Left forelimb (tissue), 1 donor: ENCODE measurements at places on chromosomes 2 and 18.

- no peak for DNase-seq
These were observed 42.3 kb downstream of the RPL37A start for GRCh38 chr2:216540920-216541319.

DNA sequence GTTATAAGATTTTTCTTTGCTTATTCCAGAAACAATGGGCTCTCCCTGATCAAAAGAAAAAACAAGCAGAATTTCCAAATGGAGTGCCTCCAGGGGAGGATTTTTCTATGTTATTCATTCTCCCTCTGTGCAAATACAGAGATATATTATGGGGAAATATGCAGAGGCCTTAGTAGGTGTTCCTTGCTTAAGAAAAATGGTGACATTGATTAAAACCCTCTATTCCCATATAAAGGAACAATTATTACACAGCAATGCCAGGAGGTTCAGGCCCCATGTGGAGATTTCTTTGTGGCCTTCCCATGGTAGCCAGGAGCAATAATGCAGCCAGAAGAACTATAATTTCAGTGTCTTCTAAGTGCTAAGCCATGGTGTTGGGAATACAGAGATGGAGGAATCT lies 255.9 kb upstream of the CXCR4 start:
- no peak for DNase-seq

DNA sequence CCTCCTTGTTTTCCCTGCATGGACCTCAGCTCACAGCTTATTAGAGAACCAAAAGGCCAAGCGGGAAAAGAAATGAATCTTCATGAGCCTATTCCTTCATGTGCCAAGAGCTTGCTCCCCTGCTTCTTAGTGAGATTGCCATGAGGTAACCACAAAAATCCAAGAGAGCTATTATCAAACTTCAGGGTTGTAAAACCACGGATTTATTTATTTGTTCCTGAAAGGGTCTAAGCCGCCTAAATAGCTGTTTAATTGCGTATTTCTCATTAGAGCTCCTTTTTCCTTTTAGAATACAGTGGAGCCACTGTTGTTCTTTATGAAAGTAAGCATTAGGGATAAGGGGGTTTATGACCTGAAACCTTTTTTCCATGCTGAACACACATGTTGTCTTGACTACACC lies 58.0 kb downstream of the SRD5A2 start:
- no peak for DNase-seq

DNA sequence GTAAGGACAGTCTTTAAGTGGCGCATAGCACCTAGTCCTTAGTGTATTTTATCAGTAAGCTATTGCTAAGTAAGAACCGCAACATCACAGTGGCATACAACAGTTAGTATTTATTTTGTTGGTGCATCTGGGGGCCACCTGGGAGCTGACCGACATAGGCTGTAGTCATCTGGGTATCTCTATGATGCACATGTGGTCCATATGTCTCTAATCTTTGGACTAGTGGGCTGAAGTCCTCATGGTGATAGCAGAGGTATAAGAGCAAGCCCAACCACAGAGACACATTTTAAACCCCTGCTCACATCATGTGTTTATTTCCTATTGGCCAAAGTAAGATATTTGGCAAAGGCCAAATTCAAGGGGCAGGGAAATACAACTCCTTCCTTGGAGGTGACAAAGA lies 2.9 kb downstream of the CAMKMT start:
- no peak for DNase-seq

DNA sequence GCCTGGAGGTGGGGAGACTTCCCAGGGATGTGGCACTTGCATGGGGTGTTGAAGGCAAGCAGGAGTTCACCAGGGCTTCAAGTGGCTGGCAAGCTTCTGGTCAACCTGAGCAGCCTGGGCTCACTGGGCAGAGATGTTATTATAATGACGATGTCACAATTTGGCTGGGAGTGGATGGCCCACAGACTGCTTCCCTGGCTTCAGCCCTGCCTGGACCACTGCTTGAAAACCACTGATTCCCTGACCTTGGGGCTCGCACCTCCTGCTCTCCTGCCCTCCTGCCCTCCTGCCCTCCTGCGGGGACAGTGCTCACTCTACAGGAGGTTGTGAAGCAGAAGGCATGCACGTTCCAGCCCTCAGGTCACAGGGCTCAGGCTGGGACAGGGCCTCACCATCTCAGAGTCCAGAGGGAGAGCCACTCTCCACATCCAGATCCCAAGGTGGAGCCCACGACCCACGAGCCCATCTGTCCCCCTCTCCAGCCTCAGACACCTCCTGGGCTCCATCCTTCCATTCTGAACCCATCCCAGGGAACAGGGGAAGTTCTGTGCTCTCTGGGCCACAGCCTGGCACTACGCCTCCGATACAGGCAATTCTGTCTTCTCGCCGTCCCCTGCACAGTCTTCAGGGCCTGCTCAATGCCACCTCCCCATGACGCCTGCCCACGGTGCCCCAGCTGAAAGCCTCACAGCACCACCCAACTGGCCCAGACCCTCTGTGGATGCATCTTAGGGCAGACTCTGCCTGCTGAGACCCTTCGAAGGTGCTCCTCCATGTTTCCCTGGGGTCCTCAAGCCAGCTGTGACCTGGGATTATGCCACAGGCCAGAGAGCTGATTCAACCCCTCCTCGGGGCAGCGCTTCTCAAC lies 241.6 kb upstream of the RAB6C start:
- DNase-seq, result no peak

DNA sequence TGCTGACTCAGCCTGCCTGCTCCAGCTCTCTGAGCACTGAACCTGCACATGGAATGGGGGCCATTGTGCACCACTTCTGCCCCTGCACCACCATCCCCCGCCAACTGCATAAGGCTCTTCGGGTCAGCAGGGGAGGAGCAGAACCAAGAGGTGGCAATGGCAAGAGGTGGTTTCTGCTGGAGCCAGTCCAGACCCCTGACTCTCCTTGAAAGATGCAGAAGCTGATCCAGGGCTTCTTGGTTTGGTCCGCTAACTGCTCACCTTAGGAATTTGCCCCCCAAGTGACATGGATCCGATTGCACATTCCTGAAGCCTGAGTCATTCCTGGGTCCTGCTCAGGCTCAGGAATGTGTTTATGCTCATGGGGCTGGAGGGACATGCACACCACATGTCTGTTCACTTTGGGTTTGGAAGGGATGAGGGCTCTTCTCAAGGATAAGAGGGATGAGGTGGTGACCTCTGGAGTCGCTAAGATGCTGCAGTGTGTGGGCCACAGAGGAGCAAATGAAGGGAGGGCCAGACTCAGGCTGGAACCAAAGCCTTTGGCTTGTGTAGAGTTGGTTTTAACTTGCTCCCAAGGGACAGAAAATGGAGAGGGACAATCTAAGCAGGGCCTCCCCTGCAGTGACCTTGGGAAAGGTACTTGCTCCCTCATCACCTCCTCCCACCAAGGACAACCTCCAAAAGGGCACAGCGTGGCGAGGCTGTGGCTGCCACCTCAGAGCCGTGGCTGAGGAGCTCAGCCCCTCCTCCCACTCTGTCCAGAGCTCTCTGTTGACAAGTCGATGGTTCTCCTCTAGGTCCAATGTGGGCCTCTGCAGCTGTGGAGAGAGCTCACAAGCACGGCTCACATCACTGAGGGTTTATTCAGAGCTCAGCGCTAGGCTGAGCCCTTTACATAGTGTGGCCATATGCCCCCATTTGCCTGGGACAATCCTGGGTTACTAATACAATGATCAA lies 66.2 kb downstream of the HS1BP3 start:
- no peak for DNase-seq

DNA sequence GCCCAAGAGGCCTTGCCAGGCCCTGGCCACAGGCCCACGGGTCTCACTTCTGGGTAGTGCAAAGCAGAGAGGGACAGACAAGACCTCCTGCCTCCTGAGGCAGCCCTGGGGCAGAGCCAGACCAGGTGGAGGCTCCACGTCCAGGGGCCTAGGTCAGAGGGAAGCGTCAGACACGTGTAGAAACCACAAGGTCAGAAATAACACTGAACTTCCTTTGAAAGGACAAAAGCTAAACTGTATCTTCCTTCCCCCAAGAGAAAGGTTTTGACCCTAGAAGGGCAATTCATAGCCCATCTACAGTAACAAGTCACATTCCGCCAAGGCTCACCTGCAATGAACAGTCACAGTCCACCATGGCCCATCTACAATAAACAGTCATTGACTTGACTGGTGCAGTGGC lies 17.9 kb downstream of the SDC1 start:
- DNase-seq, result no peak

- DNase-seq, result no peak
These were observed 221.0 kb downstream of the SLC8A1 start for GRCh38 chr2:40230707-40231432.

DNA sequence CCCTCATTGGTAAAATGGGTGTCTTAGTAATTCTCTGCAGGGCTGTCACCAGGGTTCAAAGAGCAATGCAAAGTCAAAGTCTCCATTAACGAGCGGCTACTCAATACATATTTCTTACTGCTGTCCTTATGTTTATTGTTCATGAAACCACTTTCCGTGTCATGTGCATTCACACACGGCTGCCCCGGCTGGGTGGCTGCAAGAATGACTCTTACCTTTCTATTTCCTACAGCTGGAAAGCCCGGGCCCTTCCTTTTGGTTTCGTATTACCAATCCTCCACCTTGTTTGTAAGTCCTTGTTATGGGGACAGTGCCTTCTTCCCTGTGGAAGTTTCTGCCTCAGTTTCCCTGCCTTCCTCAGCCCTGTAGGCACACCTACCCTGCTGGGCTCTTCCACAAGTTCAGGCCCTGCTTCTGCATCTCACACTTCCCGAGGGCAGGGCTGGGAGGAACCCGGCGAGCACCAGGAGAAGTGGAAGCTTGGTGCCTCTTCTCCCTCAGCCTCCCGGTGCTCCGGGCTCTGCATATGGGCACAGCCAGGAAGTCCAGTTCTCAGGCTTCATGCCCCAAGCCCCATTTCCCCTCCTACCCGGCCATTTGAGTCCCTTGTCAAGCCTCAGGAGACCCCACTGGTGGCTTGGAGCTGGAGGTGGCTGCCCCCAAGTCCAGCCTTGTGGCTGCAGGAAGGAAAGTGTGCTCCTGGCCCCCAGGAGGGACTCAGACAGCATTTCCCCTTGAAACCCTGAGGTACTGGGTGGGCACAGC lies 18.7 kb upstream of the ACKR3 start:
- DNase-seq, result no peak

DNA sequence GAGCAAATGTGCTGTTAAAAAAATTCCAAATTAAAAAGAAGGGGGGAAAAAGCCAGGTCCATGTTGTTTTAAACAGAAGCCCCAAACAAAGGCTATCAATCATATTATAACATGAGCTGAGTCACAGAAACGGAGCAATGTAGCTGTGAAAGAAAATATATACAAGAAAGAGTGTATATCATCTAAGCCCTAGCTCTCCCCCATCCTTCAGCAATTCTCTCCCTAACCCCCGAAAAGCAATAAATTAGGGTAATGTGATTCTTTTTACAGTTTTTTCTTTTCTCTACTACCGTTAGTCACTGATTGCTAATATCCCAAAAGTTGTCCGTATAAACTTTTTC lies 25.3 kb downstream of the FEZ2 start:
- no peak for DNase-seq

DNA sequence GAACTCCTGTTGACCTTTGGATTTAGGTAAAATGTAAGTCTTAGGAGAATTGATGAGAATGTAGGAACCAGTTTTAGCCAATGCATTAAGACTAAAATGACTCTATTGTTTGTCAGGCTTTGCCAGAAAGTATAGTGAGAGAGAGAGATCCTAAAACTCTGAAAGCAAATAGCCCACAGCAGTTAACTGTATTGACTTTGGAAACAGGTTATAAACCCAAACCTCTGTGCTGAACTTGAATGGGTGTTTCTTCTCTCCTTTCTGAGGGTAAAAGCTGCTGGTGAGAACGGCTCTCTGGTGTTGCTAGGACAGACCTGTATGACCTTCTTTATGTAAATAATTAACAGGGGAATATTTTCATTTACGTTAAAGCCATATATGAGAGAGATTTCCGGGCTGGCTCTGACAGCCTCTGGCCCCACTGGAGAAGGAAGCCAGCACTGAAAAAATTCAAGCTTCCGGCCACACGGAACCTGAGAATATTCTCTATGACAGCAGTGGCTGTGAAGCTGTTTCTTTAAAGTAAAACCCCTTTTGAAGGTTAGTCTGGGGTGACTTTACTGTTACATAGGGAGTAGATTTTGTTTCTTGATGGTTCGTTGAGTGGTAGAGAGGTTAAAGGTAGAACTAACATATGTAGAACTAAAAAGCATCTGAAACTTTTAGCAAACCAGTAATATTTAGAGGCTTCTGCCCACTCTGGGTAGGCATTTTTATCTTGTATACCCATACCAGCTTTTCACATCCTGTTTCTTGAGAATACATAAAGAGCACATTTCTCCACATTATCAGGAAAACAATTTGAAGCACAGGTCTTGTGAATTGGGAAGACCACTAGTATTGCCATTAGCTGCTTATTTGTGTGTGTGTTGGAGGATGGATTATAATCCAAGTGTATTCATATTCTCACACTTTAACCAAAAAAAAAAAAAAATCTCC lies 123.8 kb downstream of the SPTBN1 start:
- no peak for DNase-seq

GRCh38 chr2:10774394-10774793 lies 38.2 kb downstream of the PDIA6 start:
- DNase-seq, result no peak

GRCh38 chr2:66318009-66318561 lies 116.8 kb upstream of the MEIS1 start:
- DNase-seq, result no peak

DNA sequence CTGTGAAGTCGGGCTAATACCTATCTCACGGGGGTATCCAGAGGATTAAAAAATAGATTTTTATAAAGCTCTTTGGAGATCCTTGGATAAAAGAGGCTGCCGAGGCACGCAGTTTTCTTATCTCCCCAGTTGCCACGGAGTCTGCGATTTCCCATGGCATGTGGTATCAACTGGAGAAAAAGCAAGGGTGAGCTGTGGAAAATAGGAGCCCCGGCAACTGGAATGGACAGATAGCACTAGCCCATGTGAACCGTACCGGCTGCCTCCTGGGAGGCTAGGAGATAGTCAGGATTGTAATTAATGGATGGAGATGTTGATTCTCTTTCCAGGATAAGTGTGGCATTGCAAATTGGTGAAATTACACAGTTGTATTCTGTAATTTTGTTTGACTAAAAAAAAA lies 407.6 kb upstream of the KCNH7 start:
- DNase-seq, result no peak

- DNase-seq, result peak; percentile 33
These were observed 494.0 kb upstream of the MYT1L start for GRCh38 chr2:2825062-2825461.

- no peak for DNase-seq
These were observed 27.2 kb upstream of the COBLL1 start for GRCh38 chr2:164868563-164869419.
